ENCODE measurements at places on chromosomes 3 and 15. TPM values are rescaled to one million over a fixed set of nuclear protein-coding genes. Genes with fewer than 3 reads are reported as not detected.

GRCh38 chr3:149384911-149385321, 7.5 kb upstream of the TM4SF1 start:
- H3K36me3 ChIP-seq, result no peaks in the 10 kb centered on the region
- no peaks in the 10 kb centered on the region for H3K27me3 ChIP-seq
- H3K4me3 ChIP-seq, result no peak overlapping the region
- DNase-seq, result no peak
- H3K27ac ChIP-seq, result no peak overlapping the region

DNA sequence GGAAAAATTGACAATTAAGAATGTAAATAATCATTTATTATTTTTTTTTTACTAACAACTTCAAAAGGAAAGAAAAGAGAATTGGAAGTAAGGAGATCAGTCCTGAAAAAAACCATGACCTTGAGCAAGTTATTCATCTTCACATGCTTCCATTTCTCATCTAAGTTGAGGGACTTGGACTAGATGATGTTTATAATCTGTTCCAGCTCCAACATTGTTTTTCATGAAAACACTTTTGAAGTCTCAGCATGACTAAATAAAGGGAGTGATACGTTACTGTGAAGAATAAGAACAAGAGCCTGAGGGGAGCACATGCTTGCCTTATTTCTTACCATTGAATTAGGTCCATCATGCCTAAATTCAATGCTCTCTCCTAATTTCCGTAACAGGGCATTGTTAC, 95.7 kb downstream of the STRIT1 start:
- H3K4me3 ChIP-seq, result no peak overlapping the region
- H3K36me3 ChIP-seq, result no peaks in the 10 kb centered on the region
- H3K27ac ChIP-seq, result no peak overlapping the region
- no peak for DNase-seq

DNA sequence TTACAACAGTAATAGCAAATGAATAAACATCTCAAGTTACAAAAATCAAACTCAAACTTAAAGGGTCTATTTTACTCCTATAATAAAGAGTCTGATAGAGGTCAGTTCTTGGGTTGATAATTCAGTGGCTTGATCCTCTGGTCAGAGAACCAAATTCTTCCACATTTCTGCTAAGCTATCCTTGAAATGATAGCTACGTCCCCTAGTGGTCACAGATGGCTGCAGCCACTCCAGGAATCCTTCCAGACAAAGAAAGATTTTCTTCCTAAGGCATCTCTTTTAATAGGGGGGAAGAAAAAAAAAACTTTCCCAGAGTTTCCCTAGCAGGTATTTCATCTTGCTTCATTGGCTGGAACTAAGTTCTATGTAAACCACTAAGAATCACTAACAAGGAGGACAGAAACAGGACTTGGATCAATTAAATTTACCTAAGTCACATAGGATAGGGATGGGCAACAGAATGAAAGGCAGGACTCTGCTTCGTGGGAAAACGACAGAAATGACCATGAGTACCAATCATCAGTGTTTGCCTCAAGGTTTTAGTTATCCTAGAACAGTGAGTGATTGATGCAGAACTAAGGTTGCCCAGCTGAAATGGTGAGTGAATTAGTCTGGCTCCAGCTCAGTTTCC, 160.7 kb downstream of the STAC start:
- H3K4me3 ChIP-seq, result no peak overlapping the region
- DNase-seq, result peak; percentile 52
- H3K27ac ChIP-seq, result no peak overlapping the region
- no peaks in the 10 kb centered on the region for H3K36me3 ChIP-seq
- no peaks in the 10 kb centered on the region for H3K4me1 ChIP-seq

GRCh38 chr3:13714251-13714916, 165.5 kb downstream of the FBLN2 start:
- DNase-seq, result no peak
- no peak overlapping the region for H3K4me3 ChIP-seq
- no peaks in the 10 kb centered on the region for H3K27me3 ChIP-seq

DNA sequence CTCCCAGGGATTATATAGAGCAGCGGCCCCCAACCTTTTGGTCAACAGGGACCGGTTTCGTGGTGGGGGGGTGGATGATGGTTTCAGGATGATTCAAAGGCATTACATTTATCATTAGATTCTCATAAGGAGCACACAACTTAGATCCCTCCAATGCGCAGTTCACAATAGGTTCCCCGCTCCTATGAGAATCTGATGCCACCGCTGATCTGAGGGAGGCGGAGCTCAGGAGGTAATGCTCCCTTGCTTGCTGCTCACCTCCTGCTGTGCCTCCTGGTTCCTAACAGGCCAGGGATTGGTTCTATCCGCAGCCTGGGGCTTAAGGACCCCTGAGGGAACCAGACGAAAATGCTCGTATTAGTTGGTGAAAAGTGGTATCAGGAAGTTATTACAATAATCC, 1.3 kb upstream of the HACD2 start:
- H3K36me3 ChIP-seq, result no peaks in the 10 kb centered on the region
- H3K4me3 ChIP-seq, result peak overlapping the region; percentile 95
- H3K4me1 ChIP-seq, result no peaks in the 10 kb centered on the region
- H3K27me3 ChIP-seq, result no peaks in the 10 kb centered on the region
- peak overlapping the region; percentile 100 for H3K27ac ChIP-seq
- DNase-seq, result peak; percentile 38

GRCh38 chr15:72925661-72926060, 126.6 kb upstream of the NEO1 start:
- no peak for DNase-seq
- H3K4me3 ChIP-seq, result no peak overlapping the region
- H3K4me1 ChIP-seq, result no peaks in the 10 kb centered on the region
- no peaks in the 10 kb centered on the region for H3K36me3 ChIP-seq
- H3K27me3 ChIP-seq, result no peaks in the 10 kb centered on the region

- peaks cover under 1% of the 10 kb centered on the region for H3K4me1 ChIP-seq
- H3K36me3 ChIP-seq, result no peaks in the 10 kb centered on the region
- DNase-seq, result no peak
- H3K4me3 ChIP-seq, result no peak overlapping the region
- no peak overlapping the region for H3K27ac ChIP-seq
Observed at GRCh38 chr15:41656188-41656587, 4.0 kb upstream of the MGA start.

GRCh38 chr15:23565395-23566070, at the start of gene MKRN3:
MKRN3 (plus strand) TSS chr15:23565674; CDS start chr15:23565783, 109 bp downstream.
- H3K27ac ChIP-seq, result no peak within 1 kb of the TSS
- H3K27me3 ChIP-seq, result no peaks in the 10 kb centered on the region
- H3K4me3 ChIP-seq, result no peak within 1 kb of the TSS
- DNase-seq, result no peak
- no peaks in the 10 kb centered on the region for H3K36me3 ChIP-seq

- no peaks in the 10 kb centered on the region for H3K27me3 ChIP-seq
- DNase-seq, result peak; percentile 76
- H3K27ac ChIP-seq, result no peak overlapping the region
- peaks cover 4% of the 10 kb centered on the region for H3K4me1 ChIP-seq
- H3K4me3 ChIP-seq, result no peak overlapping the region
Observed at GRCh38 chr3:50652709-50653108, 22.0 kb upstream of the DOCK3 start.

DNA sequence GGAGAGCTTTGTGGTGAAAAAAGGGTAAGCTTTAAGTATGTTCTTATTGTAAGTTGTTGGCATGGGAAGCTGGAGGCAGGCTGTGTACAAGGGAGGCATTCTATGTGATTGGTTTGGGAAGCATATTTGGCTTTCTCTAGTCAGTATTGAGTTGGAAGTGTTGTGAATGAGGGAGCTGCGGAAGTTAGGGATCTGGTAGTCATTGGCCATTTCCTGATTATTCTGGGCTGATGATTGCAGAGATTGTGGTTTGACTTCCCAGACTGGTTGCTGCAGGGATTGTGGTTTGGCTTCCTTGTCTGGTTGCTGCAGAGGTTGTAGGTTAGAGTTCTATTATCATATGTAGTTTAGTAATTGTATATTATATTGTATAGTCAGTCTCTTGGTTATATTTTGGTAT, 21.0 kb downstream of the STXBP5L start:
- H3K36me3 ChIP-seq, result peaks cover 6% of the 10 kb centered on the region
- H3K4me3 ChIP-seq, result no peak overlapping the region
- DNase-seq, result no peak
- H3K27ac ChIP-seq, result no peak overlapping the region
- no peaks in the 10 kb centered on the region for H3K27me3 ChIP-seq

GRCh38 chr15:96122077-96123027, 208.1 kb upstream of the NR2F2 start:
- H3K36me3 ChIP-seq, result no peaks in the 10 kb centered on the region
- no peaks in the 10 kb centered on the region for H3K27me3 ChIP-seq
- no peak overlapping the region for H3K27ac ChIP-seq

GRCh38 chr3:143302638-143303171, 183.1 kb downstream of the CHST2 start:
- no peaks in the 10 kb centered on the region for H3K27me3 ChIP-seq
- no peaks in the 10 kb centered on the region for H3K4me1 ChIP-seq
- no peak for DNase-seq
- no peak overlapping the region for H3K27ac ChIP-seq

Gene IP6K1
- 36.3 TPM for total RNA-seq

Gene JAGN1
- 26.8 TPM for total RNA-seq

Gene MYLK
- 15.5 TPM for total RNA-seq
